Stimulated activated CD8-positive, alpha-beta memory T cell treated with anti-CD3 and anti-CD28 coated beads, Interleukin-2, amount 100 ng/mL, for 48 hours (primary cell): ENCODE measurements at places on chromosomes 16 and 17.

DNA sequence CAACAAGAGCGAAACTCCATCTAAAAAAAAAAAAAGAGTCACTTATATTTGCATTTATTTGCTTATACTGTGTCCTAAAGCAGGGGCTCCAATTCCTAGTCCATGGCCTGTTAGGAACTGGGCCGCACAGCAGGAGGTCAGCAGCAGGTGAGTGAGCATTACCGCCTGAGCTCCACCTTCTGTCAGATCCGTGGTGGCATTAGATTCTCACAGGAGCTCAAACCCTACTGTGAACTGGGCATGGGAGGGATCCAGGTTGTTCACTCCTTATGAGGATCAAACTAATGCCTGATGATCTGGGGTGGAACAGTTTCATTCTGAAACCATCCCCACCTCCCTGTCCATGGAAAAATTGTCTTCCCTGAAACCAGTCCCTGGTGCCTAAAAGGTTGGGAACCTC lies 24.9 kb downstream of the ITGB3 start:
- no peak for DNase-seq

DNA sequence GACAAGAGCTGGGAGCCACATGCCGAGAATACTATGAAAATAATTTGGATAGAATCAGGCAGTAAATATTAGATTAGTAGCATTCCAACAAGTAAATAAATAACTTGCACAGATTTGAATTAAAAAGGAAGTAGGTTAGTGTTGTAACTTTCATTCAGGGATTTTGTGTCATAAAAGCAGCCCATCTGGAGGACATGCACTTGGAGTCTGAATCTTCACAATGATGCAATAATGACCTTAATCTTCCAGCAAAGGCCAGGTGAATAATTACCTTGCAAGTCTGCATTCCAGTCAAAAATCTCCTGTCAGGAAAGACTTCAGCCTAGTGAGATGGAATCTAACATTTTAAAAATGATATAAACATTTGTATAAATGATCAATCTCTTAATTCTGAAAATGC lies 518.1 kb downstream of the KCNJ2 start:
- no peak for DNase-seq

- DNase-seq = no peak
Observed at GRCh38 chr17:29619251-29619650, 3.5 kb downstream of the CORO6 start.

GRCh38 chr16:72092832-72093447 lies 480 bp downstream of the TXNL4B start:
- DNase-seq = no peak

DNA sequence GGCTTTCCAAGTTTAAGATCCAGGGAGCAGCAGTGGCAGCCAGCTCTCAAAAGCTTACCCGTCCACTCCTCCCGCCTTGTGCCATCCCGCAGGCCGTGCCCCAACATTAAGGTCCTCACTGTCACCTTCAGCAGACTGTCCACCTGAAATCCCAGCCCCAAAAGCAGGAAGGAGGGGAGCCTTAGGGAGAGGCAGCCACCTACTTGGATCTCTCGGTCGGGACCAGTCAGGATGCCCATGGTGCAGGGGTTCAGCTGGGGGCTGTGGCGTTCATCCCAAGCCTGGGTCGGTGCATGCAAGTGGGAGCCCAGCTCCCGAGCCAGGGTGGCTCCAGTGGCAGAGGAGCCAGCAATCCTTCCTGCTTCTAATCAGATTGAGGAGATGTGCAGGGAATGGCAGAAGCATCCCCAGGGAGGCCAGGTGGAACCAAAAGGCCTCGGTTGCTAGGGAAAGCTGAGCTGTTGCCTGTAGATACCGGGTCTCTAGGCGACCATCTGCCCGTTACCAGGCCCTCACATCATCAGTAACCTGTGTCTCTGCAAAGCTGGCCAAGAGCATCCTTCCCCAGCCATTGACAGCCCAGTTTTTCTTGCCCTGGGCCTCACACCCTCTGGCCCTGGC lies 24.6 kb downstream of the CNGB1 start:
- no peak for DNase-seq

GRCh38 chr16:15523092-15523541 lies 88.7 kb downstream of the BMERB1 start:
- DNase-seq = no peak

GRCh38 chr16:54633943-54634362 lies 296.7 kb upstream of the IRX5 start:
- DNase-seq = no peak

- no peak for DNase-seq
Observed at GRCh38 chr16:70685061-70685937, 554 bp downstream of the MTSS2 start.

GRCh38 chr16:29729116-29729521 lies 16.7 kb downstream of the C16orf54 start:
- no peak for DNase-seq

DNA sequence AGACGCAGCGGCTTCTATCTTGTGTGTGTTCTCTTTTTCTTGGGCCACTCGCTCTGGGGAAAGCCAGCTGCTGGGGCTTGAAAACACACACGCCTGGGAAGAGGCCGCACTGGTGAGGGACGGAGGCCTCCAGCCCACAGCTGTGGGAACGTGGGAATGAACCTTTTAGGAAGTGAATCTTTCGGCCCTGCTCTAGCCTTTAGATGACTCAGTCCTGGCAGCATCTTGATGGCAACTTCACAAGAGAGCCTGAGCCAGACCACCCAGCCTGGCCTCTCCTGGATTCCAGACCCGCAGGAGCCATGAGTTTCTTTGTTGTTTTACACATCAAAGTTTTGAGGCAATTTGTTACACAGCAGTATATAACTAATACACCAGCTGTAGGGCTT lies 2.2 kb upstream of the PDPK1 start:
- DNase-seq = no peak

- DNase-seq = no peak
Observed at GRCh38 chr17:27342059-27342458, 48.1 kb downstream of the WSB1 start.

DNA sequence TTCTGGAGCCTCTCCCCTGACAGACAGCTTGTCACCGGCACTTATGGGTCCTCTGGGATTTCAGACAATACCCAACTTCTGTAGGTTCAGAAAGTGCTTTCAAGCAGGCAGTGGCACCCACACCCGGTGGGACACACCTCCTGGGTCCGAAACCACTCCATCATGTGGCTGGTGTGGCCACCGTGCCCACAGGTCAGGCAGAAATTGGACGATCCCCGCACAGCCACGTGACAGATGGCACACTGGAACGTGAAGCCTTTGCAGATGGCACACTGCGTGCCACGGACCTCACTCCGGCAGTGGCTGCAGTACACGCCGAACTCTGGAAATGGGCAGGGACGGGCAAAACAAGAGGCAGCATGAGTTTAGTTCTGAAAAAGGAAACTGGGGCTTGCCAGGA lies 99.5 kb upstream of the FA2H start:
- no peak for DNase-seq

DNA sequence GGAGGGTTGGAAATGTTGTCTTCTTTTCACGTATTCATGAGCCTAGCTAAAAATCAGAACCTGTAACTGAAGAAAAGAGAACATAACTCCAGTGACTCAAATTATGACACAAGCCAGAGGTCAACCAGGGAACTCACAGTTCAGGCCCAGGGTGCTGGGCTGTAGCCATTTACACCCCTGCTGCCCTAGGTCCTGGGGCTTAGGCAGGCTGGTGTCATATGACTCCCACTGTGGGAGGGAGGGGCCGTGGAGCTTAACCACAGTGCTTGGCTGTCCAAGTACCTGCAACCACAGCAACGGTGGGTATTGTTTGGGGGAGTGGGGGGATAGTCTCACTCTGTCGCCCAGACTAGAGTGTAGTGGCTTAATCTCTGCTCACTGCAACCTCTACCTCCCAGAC lies 71.1 kb upstream of the AMZ2 start:
- DNase-seq = no peak

DNA sequence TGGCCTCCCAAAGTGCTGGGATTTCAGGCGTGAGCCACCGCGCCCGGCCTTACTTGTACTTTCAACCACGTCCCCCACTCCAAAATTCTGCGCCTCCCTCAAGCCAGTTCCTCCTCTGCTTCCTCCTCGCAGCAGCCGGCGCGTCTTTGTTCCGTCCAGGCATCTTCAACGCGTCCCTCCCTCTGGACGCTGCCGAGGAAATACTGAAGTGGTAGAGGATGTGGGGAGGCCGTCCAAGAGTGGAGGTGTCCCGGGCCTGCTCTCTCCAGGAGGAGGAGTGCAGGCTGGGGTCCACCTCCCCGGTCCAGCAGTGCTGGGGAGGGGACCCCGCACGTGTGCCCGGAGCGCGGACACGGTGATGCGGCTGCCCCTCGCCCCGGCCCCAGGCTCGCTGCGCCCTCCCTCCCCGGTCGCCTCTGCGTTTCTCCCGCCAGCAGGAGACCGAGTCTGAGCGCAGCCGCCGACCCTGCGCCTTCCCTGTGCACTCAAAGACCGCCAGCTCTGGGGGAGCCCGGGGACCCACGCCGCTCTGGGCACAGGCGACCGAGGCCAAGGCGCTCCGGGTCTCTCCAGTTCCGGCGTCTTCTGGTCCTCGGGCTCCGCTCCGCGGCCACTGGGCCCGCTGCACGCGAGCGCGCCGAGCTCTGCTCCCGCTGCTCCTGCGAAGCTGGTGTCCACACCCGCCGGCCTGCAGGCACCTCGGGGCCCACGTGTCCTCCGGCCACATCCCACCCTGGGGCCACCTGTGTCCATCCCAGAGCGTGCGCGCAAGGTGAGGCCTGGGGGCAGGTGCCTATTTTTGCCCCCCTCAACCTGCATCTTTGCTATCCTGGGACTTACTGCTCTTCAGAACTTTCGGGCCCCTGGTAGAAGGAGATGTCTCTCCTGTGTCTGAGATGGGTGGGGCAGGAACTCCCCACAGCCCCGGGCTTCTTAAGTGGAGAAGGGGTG lies 31.7 kb downstream of the OSBPL7 start:
- peak; percentile 50 for DNase-seq
